Articular chondrocyte of knee joint (primary cell): ENCODE measurements at places on chromosomes 6 and 20. TPM values are rescaled to one million over a fixed set of nuclear protein-coding genes. Genes with fewer than 3 reads are reported as not detected.

TRIM40 gene
- not detected in 2 replicates for total RNA-seq

CEP57L1 gene
- 26.9 and 33.8 TPM in 2 replicates for total RNA-seq

SLC4A11 gene
- total RNA-seq, result 0.54 and 1.2 TPM in 2 replicates

HMGN4 gene
- total RNA-seq, result 72.2 and 82.2 TPM in 2 replicates

GCNT2 gene
- total RNA-seq, result 2.6 and 3.0 TPM in 2 replicates

LGSN gene
- total RNA-seq, result not detected in 2 replicates

OR2H1 gene
- not detected in 2 replicates for total RNA-seq

TFEB gene
- 4.4 and 4.5 TPM in 2 replicates for total RNA-seq
